Cortex of kidney (tissue), 1 donor: ENCODE measurements at places on chromosomes 7 and 10.

GRCh38 chr7:108643136-108643535 is 73.5 kb downstream of the DNAJB9 start:
- DNase-seq, result no peak

DNA sequence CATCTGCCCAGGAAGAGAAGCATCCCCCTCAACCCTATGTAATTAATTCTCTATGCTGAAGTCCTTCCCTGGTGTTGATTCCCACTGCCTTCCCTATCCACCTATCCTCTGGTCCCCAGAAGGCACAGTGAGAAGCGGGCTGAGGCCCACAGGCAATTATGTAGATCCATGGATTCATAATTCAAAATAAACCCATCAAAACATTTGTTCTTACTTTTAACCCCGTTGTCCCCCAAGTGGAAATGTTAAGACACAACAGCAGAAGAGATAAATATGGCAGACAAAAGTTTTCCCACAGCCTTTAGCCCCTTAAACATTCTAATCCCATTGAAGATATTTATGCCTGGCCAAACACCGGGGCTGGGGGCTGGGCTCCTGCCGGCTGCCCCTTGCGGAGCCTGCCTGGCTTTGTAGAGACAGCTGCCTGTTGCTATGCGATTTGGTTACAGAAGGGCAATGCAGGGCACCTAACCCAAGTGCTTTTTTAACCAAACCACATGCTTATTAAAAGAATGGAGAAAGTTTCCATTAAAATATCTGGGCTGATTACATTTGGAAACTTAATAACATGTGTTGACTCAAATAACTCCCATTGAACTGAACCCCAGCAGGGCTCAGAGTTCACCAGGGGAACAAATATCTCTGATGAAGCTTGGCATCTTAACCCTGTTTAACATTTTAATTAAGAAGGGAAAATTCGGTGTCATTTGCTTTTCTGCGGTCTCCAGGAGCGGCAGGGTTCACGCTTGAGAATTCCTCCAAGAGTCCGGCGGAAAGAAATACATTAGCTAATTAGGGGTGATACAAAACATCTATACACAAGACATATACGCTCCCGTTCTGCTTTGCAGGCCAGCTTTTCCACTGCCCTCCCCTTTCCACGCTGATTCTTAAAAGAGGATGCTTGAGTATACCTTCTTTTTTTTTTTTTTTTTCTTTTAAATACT is 110.8 kb upstream of the FGFR2 start:
- DNase-seq, result no peak

- no peak for DNase-seq
Observed at GRCh38 chr7:27661811-27662489, 733 bp downstream of the HIBADH start.

- DNase-seq, result no peak
Observed at GRCh38 chr10:124688889-124689670, 55.1 kb downstream of the FAM53B start.

- no peak for DNase-seq
Observed at GRCh38 chr10:48232717-48233447, 41.6 kb downstream of the FRMPD2 start.

DNA sequence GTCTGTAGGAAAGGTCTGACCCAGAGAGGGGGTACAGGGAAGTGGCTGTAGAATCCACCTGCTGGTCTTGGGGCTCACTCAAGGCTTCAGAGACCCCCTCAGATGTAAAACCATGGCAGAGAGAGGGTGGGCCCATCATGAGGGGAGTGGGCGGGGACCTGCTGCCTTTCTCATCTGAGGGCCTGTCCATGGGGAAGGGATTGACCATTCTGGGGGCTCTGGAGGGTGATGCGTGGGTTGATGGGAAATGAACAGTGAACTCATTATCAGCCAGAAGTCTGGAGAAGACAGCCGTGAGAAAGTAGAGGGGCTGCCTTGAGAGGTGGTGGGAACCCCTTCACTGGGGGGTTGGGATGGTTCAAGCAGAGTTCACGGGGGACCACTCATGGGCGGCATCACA is 66.8 kb downstream of the MINDY4 start:
- no peak for DNase-seq

DNA sequence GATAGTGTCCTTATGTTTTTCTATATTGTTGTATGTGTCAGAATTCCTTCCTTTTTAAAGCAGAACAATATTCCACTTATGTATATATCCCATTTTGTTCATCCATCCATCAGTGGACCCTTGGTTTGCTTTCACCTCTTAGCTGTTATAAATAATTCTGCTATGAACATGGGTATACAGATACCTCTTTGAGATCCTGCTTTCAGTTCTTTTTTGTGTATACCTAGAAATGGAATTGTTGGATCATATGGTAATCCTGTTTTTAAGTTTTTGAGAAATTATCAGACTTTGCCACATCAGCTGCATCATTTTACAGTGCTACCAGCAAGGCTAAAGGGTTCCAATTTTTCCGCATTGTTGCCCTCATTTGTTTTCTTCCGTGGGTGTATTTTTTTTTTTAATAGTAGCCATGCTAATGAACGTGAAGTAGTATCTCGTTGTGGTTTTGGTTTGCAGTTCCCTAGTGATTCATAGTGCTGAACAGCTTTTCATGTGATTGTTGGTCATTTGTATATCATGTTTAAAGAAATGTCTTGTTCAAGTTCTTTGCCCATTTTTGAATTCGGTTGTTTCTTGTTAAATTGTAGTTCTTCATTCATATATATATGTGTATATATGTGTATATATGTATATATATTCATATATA is 87.8 kb downstream of the LCOR start:
- no peak for DNase-seq

- no peak for DNase-seq
Observed at GRCh38 chr7:81173766-81174281, 255.0 kb upstream of the SEMA3C start.

DNA sequence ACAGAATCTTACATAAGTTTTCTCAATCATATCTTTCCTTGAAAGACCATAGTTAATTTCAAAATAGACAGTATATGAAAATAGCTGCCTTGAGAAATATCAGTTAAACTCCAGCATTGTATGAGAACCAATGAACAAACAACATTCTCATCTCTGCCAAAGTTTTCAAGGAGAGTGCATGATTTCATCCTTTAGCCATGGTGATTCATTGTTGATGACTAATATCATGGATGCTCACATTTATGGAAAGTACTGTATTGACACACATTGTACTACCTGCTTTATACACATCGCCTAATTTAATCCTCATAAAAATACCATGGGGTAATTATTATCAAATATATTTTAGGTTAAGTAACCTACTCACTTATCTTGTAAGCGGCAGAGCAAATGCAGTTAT is 250.3 kb downstream of the CNTNAP2 start:
- DNase-seq, result no peak

DNA sequence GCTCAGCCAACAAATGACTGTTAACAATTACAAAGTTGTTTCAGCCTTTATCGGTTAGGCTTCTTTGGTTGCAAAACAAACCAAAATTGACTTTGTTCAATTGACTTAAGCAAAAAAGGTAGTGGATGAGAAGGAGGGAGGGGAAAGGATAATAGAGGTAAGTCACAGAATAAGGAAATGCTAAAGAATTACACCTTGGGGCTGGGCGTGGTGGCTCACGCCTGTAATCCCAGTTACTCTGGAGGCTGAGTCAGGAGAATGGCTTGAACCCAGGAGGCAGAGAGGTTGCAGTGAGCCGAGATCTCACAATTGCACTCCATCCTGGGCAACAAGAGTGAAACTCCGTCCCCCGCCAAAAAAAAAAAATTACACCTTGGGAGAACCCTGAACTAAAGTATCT is 41.4 kb downstream of the AHCYL2 start:
- DNase-seq, result no peak

- no peak for DNase-seq
Observed at GRCh38 chr10:5477948-5478693, 21.2 kb downstream of the CALML5 start.

GRCh38 chr7:152341039-152341913 is 94.5 kb downstream of the KMT2C start:
- no peak for DNase-seq

- DNase-seq, result no peak
Observed at GRCh38 chr10:28327491-28327880, 24.6 kb upstream of the MPP7 start.

GRCh38 chr10:78579576-78579975 is 489.2 kb upstream of the ZMIZ1 start:
- no peak for DNase-seq

DNA sequence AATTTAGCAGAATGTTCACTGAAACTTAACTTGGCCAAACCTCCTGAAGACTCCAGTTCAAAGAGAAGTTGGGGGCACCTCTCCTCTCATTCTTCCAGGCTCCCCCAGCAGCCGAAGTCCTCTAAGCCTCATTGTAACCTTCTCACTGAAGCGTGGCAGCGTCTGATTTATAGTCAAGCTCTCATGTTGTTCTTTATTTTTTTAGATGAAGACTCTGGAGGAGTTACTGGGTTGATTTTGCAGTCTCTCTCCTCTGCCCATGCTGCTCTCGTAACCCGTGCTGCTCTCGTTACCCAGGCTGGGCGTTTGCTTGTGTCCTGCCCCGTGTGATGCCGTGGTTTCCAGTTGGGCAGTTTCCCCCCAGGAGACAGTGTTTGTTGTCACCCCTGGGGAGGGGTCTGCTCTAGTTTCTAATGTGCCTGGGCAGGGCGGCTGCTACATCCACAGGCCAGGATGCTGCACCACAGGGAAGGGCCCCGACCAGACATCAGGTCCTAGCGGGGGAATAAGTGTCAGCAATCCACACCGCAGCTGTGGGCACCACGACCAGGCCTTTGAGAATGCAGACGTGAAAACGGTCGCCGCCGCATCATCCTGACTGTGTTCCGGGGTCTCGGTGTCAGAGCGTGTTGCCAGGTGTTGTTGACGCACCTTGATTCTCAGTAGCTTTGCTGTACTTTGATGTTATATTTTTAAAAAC is 65.2 kb downstream of the WDR37 start:
- no peak for DNase-seq

GRCh38 chr10:20614911-20615310 is 282.2 kb downstream of the NEBL start:
- no peak for DNase-seq

- no peak for DNase-seq
Observed at GRCh38 chr7:78099715-78100394, 301.3 kb downstream of the PHTF2 start.

DNA sequence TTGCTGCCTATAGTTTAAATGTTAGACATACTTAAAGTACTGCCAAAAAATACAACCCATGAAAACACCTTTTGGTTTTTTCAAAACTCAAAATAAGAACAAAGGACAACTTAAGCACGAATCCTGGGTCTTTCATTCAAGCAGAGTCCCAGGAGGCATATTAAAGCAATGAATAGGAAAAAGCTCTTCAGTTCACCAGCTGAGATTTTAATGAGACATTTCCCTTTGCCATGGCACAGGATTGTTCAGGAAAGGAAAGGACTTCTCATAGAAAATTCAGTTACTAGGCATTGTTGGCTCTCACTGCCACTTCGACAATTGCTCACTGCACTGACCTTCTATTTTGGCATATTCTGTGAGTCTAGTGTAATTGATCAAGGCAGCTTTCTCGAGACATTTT is 133.5 kb upstream of the FEZF1 start:
- DNase-seq, result no peak

DNA sequence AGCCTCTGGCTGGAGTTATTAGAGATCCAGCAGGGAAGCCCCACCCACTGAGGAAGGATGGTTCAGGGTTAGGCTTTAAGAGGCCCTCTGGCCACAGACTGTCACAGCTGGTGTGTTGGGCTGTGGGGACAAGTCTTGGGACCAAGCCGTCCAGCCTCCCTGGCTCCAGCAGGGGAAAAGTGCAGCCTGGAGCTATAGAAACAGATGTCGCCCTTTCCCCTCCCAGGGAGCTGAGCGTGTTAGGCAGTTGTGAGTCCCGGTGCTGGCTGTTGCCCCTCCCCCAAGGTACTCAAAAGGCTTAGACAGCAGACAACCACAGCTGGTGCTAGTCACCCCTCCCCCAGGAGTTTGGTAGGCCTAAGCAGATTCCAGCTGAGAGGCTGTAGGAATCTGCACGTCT is 143.4 kb downstream of the TMEM168 start:
- DNase-seq, result no peak

DNA sequence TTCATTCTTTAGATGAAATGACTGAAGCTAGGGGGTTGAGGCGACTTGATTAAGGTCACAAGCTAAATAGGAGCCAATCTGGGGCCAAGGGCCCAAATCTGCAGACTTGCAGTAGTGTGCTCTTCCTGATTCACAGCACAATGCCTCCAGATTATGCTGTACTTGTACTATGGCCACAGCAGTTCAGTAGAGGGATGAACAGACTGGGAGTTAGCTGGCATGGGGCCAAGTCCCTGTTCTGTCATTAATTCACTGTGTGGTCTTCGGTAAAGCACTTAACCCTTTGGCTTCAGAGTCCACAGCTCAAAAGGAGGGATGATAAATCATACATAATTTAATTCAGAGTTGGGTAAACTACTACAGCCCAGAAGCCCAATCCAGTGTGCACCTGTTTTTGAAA is 196.8 kb downstream of the XPNPEP1 start:
- no peak for DNase-seq

- no peak for DNase-seq
Observed at GRCh38 chr7:130642383-130642782, 26.2 kb downstream of the COPG2 start.

GRCh38 chr10:80141696-80142460 is 9.3 kb downstream of the PLAC9 start:
- DNase-seq, result no peak

- DNase-seq, result no peak
Observed at GRCh38 chr7:123624527-123625183, 23.0 kb downstream of the ASB15 start.

- no peak for DNase-seq
Observed at GRCh38 chr10:7306147-7306546, 104.7 kb downstream of the SFMBT2 start.

GRCh38 chr7:55493408-55493807 is 78.9 kb downstream of the VOPP1 start:
- DNase-seq, result no peak

DNA sequence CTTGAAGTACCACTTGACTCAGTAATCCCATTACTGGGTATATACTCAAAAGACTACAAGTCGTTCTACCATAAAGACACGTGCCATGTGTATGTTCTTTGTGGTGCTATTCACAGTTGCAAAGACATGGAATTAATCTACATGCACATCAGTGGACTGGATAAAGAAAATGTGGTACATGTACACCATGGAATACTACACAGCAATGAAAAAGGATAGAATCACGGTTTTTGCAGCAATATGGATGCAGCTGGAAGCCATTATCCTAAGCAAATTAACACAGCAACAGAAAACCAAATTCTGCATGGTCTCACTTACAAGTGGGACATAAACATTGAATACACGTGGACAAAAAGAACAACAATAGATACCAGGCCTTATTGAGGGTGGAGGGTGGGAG is 583.4 kb upstream of the CELF2 start:
- DNase-seq, result no peak

- no peak for DNase-seq
Observed at GRCh38 chr10:26797340-26797739, 63.4 kb downstream of the ABI1 start.

- DNase-seq, result no peak
Observed at GRCh38 chr7:43211286-43211685, 98.8 kb downstream of the HECW1 start.
